ENCODE measurements at places on chromosomes 5 and 9. TPM values are rescaled to one million over a fixed set of nuclear protein-coding genes. Genes with fewer than 3 reads are reported as not detected.

The EIF4E1B gene
- not detected for total RNA-seq

DNA sequence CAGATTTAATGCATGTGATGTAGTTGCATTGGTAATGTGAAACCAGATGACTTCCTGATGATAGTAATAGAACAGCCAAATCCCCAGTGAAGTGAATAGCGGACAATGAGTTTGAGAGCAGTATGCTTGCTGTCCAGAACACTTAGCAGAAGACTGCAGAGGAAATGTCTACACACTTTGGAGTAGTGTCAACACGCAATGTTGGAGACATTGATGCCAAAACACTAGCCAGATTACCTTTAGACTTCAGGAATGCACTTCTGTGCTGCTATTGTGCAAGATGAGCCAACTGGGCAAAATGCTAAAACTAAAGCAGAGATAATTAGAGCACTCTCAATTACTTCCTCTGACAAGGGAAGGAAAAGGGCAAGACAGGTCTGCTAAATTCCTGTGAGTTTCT lies 176.7 kb downstream of the PRDM9 start:
- DNase-seq: no peak

GRCh38 chr9:121302786-121303185 lies 34.8 kb downstream of the GSN start:
- DNase-seq: peak; percentile 45

DNA sequence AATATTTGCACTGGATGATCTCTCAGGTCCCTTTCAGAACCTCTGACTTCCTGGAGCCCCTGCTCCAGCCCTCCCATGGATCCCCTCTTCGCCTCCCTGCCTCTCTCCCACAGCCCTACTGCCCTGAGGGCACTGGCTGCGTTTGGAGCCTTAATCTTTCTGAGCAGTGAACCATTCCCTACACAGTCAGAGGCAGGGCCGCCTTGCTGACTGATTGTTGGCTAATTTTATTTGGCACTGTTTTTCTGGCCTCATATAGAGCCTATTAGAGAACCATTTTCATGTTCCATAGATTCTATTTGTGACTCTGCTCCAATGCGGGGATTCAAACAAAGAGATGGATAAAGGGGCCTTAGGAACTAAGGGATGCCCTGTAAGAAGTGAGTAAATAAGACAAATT lies 91.1 kb downstream of the BRINP1 start:
- DNase-seq: no peak

The NRARP gene
- total RNA-seq: 21.5 TPM
